ENCODE measurements at places on chromosomes 4 and X.

GRCh38 chrX:12986164-12986779 is 11.4 kb downstream of the TMSB4X start:
- DNase-seq: no peak

DNA sequence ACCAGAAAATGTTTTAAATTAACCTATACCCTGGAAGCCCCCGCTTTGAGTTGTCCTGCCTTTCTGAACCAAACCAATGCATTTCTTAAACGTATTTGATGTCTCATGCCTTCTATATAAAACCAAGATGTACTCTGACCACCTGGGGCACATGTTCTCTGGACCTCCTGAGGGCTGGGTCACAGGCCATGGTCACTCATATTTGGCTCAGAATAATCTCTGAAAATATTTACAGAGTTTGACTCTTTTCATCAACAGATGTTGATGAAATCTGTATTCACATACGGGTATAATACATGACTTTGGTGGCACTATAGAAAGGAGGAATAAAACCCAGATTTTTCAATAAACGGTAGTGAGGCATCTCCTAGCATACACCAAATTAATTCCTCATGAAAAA is 55.7 kb downstream of the STAP1 start:
- DNase-seq: no peak

GRCh38 chr4:4643306-4643705 is 101.5 kb upstream of the STX18 start:
- DNase-seq: no peak

DNA sequence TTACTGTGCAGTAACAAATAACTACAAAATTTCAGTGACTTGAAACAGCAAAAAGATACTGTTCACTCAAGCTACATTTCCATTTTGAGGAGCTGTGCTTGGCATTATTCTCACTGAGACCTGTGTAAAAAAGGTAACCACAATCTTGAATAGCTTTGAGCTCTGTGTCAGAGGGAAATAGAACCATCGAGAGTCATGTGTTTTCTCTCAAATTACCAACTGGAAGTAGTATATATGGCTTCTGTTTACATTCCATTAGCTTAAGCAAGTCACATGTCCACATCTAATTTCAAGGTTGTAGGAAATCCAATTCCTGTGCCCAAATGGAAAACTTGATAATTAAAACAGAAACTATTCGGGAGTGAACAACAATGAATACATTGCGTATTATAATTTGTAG is 82.9 kb upstream of the BANK1 start:
- DNase-seq: no peak

- DNase-seq: no peak
These were observed 283.6 kb upstream of the CTSO start for GRCh38 chr4:156237231-156237630.

DNA sequence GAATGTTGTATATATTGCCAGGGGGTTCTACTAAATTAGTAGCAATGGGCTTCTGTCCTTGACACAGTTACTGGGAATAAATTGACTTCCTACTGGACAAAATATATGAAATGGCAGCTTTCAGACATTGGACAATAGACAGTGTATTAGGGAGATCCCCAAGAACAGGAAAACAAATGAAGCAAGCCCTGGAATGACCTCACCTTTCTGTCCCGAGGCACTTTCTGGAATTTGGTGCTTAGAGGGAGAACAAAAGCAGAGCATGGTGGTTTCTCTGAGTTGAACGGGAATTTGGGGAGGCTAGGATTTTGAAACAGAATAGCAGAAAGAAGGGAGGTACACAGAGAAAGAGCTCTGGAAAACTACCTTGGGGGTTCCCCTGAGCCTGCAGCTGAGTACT is 187.7 kb upstream of the MAGEB2 start:
- no peak for DNase-seq

DNA sequence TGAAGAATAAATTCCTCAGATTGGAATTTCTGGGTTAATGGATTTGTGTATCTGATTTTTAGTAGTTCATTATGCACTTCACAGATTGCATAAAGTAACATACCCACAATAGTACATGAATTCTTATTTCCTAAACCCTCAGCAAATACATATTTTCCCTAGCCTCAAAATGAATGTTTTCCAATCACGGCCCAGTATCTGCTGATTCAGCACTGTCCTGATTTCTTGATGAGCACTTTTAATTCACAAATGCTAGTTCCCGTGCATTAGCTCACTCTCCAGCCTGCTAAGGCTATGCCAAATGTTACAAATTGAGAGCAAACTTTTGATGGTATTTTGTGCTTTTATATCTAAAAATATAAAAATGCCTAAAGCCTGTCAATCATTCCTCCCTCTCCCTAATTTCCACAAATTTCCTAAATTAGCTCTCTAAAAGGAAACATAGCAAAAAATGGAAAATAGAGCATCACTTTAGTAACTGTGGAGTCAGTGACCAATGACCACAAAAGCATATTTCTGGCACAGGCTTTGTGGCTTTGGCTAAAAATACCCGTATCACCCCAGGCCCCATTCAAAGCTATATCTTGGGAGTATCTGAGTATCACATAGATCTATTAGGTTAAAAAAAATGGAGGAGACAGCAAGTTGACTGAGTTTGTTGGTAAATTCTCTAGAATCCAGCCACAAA is 75.5 kb downstream of the NAF1 start:
- no peak for DNase-seq

DNA sequence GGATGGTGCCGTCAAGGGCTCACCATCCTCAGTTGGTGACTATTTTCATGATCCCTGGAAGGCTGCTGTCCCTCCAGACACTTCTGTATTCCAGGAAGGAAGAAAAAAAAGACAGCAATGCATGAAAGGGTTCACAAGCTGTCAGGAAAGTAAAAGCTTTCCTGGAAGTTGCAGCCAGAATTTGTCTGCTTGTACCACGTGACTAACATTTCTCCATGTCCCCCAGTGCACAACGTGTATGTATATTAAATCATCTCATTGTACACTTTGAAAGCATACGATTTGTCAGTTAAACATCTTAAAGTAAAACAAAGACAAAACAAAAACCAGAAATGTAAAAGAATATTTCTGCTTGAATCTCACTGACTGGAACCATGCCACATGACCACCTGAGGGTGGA is 127.4 kb upstream of the CLNK start:
- no peak for DNase-seq

GRCh38 chr4:72430050-72430449 is 139.0 kb downstream of the ADAMTS3 start:
- DNase-seq: no peak

DNA sequence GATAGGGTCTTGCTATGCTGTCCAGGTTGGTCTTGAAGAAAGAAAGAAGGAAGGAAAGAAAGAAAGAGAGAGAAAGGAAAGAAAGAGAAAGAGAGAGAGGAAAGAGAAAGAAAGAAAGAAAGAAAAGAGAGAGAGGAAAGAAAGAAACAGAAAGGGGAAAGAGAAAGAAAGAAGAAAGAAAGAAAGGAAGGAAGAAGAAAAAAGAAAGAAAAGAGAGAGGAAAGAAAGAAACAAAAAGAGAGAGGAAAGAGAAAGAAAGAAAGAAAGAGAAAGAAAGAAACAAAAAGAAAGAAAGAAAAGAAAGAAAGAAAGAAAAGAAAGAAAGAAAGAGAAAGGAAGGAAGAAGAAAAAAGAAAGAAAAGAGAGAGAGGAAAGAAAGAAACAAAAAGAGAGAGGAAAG is 95.8 kb upstream of the SHOX start:
- no peak for DNase-seq

DNA sequence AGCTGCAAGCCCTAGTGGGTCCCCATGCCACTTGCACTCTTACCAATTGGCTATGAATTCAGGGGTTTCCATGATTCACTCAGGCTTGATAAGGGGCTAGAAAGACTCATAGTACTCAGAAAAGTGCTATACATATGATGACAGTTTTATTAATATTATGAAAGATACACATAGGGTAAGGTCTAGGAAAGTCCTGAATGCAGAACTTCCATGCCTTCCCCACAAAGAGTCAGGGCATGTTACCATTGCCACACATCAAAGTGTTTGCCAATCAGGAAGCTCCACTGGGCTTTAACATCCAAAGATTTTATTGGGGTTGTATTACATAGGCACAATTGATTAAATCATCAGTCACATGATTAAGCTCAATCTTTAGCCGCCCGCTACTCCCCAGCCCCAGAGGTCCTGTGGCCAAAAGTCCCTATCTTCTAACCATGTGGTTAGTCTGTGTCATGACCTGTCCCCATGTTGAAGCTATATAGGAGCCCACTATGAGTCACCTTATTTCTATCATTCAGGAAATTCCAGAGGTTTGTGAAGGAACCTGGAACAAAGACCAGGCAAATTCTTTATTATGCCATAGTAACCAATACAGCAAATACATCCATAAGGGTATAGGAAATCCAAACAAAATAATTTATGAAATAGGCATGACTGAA is 635.6 kb downstream of the STPG2 start:
- no peak for DNase-seq

- no peak for DNase-seq
These were observed 186.9 kb downstream of the LRBA start for GRCh38 chr4:150828159-150828558.

DNA sequence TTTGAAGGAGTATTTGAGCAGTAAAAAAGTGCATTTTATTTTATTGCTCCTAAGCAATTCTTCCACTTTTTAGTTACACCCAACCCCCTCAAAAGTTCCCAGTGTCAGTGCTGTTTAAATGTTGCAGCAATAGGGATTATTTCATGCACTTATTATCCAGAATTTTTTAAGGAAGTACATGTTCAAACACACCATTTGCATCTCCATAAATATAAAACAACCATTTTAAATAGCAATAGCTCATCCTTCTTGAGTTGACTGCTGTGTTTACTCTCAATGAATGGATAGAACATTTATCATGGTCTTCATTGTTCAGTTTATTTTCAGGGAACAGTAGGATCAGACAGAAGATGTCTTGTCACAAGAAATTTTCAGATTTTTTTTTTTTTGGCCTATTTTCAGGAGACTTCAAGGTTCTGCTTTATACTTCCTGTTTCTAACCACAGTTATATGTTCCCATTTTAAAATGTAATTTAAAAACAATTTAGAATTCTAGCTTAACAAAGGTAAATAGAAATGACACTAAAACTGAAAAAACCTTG is 171.9 kb downstream of the TMA16 start:
- DNase-seq: no peak

- DNase-seq: no peak
These were observed 225.4 kb downstream of the PTTG2 start for GRCh38 chr4:38185406-38186144.

GRCh38 chrX:1020634-1021166 is 191.7 kb downstream of the CRLF2 start:
- DNase-seq: no peak

GRCh38 chrX:136759968-136760367 is 20.8 kb downstream of the ARHGEF6 start:
- DNase-seq: no peak

- no peak for DNase-seq
These were observed 15.4 kb downstream of the SETD7 start for GRCh38 chr4:139540632-139541031.

DNA sequence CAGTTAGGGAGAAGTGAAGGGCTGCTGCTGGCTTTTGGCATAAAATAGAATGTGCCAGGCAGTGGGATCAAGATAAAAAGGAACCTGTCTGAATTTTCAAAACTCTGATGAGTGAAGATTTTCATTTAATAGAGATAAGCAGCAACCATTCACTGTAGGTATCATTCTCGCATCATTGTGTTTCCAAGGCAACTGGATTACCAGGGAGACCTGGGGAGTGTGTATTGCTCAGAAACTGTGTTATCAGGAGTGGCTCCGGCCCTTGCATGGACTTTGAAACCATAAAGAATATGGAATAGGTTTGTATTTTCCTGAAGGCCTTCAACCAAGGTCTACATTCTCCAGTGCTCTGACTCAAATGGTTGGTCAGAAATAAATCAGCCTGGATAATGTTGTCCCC is 23.3 kb upstream of the MAGEA4 start:
- no peak for DNase-seq

GRCh38 chr4:140150636-140150885 is 3.4 kb downstream of the MAML3 start:
- DNase-seq: no peak

GRCh38 chrX:105755109-105755508 is 67.2 kb upstream of the NRK start:
- DNase-seq: no peak

GRCh38 chr4:47374477-47374876 is 89.0 kb downstream of the COMMD8 start:
- no peak for DNase-seq

GRCh38 chr4:142846729-142847596 is 862 bp upstream of the INPP4B start:
- DNase-seq: peak; percentile 57

- no peak for DNase-seq
These were observed 2375.8 kb upstream of the TENM3 start for GRCh38 chr4:179867300-179867878.

- no peak for DNase-seq
These were observed 249.8 kb downstream of the ANTXR2 start for GRCh38 chr4:79823148-79823763.

DNA sequence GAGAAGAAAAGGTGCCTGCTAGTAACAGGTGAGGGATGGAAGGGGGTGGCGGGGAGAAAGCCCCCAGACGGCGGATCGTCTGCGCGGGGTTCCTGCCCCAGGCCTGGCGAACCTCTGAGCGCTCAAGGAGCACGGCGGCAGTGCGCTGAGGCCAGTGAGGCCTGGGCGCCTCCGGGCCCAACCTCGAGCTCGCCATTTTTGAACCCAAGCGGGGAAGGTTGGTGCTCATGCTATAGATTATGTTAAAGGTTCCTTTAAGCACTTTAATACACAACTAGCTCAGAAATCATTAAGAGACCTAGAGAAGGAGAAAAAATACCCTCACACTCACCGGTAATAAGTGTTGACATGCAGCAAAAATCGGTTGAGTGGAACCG is 7.9 kb downstream of the PITX2 start:
- no peak for DNase-seq

GRCh38 chrX:130299279-130300009 is 30.7 kb upstream of the ZNF280C start:
- DNase-seq: no peak

- no peak for DNase-seq
These were observed 571.0 kb upstream of the KLHL4 start for GRCh38 chrX:86946569-86946968.

DNA sequence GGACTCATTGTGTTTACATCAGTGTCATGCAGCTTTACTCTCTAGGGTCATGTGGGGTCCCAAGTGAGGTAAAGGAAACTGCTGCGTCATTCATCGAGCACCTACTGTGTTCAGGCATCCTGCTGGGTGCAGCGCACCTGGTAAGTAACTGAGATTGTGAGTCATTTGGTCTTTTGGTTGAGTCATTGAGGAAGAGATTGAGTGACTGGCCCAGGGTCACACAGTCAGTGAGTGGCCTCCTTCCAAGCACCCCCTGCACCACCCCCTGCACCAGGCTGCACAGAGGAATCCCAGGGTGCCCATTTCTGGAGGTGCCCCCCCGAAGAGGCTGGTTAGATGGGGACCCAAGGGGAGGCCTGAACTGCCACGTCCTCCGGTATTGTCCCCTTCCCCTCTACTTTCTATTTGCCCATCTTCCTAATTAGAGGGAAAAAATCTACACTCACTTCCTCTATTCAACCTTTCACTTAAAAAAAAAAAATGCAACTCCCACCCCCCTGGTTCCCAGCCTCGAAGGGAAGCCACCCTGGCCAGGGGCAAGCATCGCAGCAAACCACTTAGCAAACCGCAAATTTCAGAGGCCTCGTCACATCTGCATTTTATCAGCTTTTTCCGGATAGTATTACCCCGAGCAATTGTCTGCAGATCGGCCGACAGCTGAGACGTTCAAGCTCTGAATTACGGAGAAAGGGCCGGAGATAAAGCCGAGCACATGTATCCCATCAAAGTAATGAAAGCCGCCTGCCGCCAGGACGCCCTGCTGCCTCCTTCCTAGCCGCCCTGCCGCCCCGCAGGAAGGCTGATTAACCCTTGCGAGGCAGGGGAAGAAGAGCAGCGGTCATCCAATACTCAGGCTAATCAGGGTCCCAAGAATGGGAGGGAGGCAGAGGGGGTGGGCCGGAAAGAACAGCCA is 96.3 kb upstream of the MSX1 start:
- no peak for DNase-seq

Measured in activated CD8-positive, alpha-beta memory T cell treated with anti-CD3 and anti-CD28 coated beads for 1 hour (primary cell).